NCI-H1436 treated with DMSO at 0.1 percent for 48 hours (cell line): ENCODE measurements at places on chromosomes 5 and 9.

- DNase-seq, result no peak
Measured at GRCh38 chr5:97877588-97877987, 694.5 kb upstream of the RIOK2 start.

DNA sequence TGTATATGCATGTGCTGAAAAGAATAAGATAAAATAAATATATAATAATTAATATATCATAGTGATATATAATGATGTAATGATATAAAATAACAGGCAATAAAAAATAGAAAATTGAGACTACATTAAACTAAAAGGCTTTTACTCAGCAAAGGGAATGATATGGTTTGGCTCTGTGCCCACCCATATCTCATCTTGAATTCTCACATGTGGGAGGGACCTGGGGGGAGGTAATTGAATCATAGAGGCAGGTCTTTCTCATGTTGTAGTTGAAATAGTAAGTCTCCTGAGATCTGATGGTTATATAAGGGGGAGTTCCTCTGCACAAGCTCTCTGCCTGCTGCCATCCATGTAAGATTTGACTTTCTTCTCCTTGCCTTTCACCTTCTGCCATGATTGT, 1550.9 kb upstream of the CDH6 start:
- DNase-seq, result no peak

GRCh38 chr5:178740921-178741320, 10.5 kb upstream of the ZNF354A start:
- no peak for DNase-seq

- DNase-seq, result no peak
Measured at GRCh38 chr5:84384604-84385575, at the start of gene EDIL3. EDIL3 (minus strand) TSS chr5:84384880; CDS start chr5:84384374, 506 bp downstream.

GRCh38 chr5:9898319-9898718, 268.2 kb upstream of the TAS2R1 start:
- no peak for DNase-seq

GRCh38 chr5:165521816-165522610, 2016.6 kb downstream of the MAT2B start:
- DNase-seq, result no peak

GRCh38 chr5:168693297-168693696, 114.1 kb upstream of the PANK3 start:
- DNase-seq, result no peak

DNA sequence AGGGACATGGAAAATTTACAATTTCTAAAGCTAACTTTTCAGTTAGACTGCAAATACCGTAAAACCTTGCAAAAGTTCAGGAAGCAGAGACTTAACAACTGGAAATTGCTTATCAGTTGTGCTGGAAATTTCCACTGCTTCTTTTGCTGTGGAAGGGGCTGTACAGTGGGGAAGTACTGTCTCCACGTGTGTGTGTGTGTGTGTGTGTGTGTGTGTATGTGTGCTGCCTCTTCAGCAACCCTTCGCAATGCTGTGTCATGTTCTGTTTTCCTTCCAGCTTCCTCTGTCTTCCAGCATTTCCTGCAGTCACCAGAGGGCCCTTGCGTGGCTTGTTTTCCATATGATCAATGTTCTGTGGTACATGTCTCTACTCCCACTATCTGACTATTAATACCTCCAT, 87.5 kb upstream of the RANBP3L start:
- DNase-seq, result no peak

DNA sequence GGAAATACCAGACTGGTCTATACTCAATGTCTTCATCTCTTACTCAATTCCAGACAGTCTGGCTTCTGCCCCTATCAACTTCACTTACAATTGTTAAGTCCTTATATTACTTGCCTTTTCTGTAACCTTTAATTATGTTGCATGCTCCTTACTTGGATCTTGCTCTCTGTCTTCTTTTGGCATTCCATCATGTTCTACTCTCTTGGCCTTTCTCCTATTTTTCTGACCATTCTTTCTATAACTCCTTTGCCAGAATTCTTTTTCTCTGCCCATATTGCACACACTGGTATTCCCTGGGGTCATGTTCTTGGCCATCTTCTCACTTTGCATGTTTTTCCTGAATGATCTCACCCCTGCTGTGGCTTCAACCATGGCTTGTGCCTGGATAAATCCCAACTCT, 209.8 kb upstream of the ZNF462 start:
- no peak for DNase-seq

GRCh38 chr5:142685418-142686209, at the start of gene FGF1:
FGF1 (minus strand) TSS chr5:142686090; CDS start chr5:142614127, 71,963 bp downstream.
- DNase-seq, result no peak

DNA sequence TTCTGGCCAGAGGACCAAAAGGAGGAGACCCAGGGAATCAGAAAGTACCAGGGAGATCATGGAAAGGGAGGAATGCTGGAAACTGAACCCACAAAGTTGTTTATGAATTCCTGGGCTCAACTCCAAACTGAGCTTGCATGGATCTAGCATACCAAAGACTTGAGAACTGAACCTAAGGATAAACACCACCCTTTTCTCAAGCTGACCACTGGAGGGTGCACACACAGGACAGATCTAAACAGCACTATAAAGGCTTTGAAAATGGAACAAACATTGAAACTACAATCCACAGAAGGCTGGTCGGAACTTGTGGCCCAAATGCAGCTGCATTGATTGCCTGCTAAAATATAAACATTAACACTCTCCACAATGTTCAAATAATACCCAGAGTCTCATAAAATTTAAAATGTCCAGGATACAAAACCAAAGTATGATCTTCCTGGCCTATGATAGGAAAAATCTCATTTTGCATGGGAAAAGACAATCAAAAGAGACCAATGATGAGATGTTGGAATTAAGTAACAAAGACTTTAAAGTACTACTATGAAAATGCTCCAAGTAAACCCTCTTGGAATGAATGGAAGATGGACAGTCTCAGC, 15.6 kb upstream of the IRF1 start:
- no peak for DNase-seq

GRCh38 chr5:98482321-98483300, 290.9 kb upstream of the RGMB start:
- no peak for DNase-seq

- DNase-seq, result no peak
Measured at GRCh38 chr9:20880271-20880670, 151.2 kb downstream of the HACD4 start.

DNA sequence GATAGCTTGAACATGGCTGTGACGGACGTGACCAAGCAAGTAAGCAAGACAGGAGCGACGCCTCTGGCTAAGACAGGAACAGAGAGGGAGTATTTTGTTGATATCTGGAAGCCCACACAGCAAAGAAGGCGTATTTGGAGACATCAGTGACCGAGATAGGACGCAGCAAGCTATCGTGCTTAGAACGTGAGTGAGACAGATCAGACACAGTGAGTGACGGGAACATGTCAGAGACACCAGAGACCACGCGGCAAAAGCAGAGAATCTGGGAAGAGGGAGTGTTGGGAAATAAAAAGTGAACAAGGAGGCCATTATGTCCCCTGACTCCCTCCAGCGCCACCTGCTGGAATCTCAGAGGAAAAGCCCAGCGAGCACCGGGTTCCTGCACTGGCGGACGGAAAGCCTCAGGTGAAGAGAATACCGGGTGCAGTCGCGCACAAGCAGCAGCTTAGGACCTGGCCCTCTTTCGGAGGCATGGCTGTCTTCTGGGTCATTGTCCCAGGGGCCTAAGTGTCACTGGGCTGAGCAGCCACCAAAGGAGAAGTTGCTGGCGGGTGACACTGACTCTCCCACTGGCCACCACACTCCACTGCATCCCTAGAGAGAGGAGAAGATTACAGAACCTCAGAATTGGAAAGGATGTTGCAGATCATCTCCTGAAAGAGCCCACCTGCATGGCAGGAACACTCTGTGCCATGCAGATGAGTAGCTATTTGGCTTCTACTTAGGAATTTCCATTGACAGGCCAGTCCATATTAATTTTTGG, 99.1 kb downstream of the FBXO38 start:
- no peak for DNase-seq

- no peak for DNase-seq
Measured at GRCh38 chr5:40991168-40991980, 79.8 kb downstream of the MROH2B start.
